ENCODE measurements at places on chromosomes 6 and 20.

DNA sequence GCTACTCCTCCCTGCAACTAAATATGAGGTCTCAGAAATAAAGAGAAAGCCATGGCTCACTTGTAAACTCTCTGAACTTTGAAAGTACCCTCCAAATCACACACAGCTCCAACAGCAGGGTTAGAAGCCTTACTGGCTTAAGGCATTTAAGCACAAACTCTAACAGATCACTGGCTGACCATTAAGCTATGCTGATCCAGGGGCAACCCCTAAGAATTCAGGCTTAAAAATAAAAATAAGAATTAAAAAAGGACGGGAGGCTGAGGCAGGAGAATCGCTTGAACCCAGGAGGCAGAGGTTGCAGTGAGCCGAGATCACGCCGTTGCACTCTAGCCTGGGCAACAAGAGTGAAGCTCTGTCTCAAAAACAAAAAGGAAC lies 21.8 kb downstream of the HLA-E start:
- DNase-seq: no peak

- no peak for DNase-seq
Measured at GRCh38 chr6:1792989-1793388, 183.3 kb downstream of the FOXC1 start.

DNA sequence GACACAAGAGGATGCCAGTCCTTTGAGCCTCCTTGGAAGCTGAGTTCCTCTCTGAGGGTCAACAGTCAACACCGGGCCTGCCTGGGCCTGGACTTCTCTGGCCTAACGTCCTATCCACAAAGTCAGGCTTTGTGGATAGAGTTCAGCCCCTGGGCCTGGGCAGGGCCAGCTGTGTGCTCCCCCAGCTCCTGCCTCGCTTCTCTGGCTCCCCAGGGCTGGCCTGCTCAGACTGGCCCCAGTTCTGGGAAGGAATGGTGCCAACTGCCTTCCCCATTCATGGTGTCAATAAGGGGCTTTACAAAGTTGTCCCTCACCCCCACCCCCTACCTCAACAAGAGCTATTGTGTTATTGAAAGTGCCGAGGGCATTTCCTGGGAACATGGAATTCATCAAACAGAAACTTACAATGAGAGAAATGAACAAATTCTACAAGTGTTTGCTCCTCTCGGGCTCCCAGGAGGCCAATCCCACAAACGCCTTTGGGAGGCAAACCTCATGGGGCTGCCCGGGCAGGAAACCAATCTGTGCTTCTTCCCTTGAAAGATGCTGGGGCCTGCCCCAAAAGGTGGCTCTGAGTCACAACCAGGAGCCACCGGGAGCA lies 26.5 kb upstream of the PPP1R14C start:
- no peak for DNase-seq

GRCh38 chr6:45116714-45117410 lies 211.3 kb upstream of the RUNX2 start:
- peak; percentile 84 for DNase-seq

GRCh38 chr20:19713822-19714578 lies 44.1 kb upstream of the RIN2 start:
- no peak for DNase-seq

GRCh38 chr6:129273161-129273560 lies 390.2 kb downstream of the LAMA2 start:
- no peak for DNase-seq

DNA sequence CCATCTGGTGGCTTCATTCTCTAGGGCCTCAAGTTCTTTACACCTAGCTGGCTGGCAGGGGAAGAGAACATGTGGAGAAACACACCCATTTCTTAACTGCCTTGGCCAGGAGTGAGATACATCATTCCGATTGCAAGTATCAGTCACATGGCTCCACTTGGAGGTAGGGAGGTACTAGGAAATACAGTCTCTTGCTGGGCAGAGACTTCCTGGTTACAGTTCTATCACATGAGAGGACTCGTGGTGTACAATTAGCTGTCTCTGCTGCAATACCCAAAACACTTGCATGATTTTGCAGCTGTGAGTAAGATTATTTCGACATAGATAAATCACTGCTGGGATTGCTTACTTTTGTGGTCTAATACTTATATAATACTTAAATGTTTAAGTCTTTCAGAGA lies 51.1 kb downstream of the GTF2H5 start:
- DNase-seq: peak; percentile 87

DNA sequence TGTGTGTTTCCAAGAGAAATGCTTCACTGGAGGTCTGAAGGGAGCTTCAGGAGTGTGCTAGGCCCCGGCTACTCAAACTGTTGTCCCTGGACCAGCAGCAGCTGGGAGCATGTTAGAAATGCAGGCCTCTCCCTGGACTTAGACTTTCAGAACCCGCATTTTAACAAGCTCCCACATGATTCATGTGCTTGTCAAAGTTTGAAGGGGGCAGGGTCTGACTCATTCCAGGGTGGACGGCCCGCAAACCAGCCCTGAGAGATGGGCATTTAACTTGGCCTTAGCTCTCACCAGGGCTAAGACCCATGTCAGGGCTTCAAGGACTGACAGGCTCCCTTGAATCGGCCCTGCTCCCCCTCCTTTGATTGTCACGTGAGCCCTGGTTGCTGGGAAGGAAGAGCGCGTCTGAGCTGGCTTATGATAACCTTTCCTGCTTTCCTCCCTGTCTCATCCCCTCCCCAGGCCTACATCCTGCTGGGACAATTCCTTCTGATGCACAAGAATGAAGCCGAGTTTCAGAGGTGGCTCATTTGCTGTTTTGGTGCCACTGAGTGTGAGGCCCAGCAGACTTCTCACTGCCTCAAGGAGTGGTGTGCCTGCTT lies 35.5 kb downstream of the BANF2 start:
- no peak for DNase-seq

DNA sequence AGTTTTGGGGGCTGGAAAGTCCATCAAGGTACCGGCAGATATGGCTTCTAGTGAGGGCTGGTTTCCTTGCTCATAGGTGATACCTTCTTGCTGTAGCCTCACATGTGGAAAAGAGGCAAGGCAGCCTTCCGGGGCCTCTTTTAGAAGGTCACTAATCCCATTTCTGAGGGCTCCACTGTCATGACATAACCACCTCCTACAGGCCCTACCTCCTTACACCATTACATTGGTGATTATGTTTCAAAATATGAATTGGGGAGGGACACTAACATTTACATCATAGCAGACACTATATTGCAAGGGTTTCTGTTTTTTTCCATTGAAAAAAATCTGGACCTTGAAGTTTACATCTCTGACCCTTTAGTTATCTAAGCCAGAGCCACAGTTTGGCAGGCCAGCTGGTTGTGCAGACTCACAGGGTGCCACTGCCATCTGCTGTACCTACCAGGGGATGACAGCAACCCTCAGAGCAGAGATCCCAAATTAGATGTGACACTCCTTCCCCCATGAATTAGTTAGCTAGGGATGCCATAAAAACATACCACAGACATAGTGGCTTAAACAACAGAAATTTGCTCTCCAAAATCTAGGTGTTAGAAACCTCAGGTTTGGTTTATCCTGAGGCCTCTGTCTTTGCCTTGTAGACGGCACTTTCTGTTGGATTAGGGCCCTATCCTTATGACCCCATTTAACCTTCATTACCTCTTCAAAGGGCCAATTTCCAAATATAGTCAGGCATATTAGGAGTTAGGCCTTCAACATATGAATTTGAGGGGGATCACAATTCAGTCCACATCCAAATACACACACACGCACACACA lies 166.4 kb upstream of the RNF217 start:
- DNase-seq: no peak

- no peak for DNase-seq
Measured at GRCh38 chr6:153435787-153436186, 304.7 kb upstream of the RGS17 start.

GRCh38 chr6:34608321-34609091 lies 52.4 kb upstream of the SPDEF start:
- no peak for DNase-seq

DNA sequence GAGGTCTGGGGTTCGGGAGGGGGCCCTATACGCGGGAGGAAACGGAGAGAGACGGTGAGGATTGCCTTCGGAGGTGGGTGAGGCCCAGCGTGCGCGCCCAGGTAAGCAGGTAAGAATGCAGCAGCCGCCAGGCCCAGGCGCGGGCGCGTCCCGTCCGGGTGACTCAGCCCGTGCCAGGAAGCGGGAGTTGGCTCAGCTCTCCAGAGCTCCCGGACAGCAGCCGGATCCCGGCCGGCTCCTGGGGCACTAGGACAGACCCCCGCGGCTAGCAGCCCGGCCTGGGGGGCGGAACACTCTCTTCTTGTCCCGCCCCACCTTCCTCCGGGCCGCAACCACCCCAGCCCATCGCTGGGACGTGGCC lies 1.5 kb upstream of the MDFI start:
- no peak for DNase-seq

DNA sequence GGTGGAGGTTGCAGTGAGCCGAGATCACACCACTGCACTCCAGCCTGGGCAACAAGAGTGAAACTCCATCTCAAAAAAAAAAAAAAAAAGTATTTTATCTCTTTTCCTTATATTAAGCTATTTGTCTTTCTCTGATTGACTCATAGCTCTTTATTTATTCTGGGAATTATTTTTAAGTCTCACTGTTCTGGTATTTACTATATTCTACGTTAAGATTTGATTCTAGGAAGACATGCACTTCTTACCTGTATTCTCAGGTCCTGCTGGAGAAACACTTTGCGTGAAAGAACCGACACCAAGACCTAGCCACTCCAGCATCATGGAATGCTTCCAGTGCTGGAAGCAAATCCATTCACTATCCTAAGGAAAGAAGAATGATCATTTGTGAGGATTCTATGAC lies 17.6 kb downstream of the ZNFX1 start:
- DNase-seq: no peak

DNA sequence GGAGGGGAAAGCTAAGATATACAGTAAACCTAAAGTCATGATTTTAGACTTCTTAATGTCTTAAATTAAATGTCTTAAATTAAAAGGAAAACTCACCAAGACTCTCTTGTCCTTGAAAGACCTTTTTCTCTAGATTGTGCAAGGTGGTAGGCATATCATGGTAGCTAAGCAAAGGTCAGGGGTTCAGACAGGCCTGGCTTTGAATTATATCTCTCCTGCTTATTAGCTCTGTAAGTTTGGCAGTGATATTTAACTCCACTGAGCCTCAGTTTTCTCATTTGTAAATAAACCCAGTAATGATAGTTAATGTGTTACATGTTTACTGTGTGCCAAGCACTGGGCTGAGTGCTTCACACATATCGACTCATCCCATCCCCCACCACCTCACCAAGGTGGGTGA lies 203.3 kb downstream of the SLC24A3 start:
- DNase-seq: no peak

- DNase-seq: no peak
Measured at GRCh38 chr6:45044086-45044485, 284.0 kb upstream of the RUNX2 start.
